Esophagus mucosa (tissue), 1 donor: ENCODE measurements at places on chromosomes 2 and 18. TPM values are rescaled to one million over a fixed set of nuclear protein-coding genes. Genes with fewer than 3 reads are reported as not detected.

GRCh38 chr18:4755848-4756247 is 300.7 kb upstream of the DLGAP1 start:
- no peak for ATAC-seq

Gene LRP2
- not detected for total RNA-seq

DNA sequence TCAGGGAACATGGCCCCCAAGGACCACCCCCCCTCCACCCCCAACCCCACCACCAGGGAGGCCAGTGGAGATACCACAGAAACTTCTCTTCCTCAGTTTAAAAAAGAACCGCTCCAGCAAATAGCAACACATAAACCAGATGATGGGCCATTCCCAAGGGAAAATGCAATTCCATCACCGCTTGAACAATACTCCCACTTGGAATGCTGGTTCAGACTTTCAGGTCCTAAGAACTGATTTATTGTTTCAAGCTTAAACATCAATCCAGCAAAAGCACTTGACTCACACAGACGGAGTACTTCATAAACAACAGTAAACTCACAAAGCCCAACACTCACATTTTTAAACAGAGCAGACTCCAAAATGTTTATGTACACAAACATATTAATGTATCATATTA is 6.9 kb downstream of the HDAC4 start:
- no peak for ATAC-seq

DNA sequence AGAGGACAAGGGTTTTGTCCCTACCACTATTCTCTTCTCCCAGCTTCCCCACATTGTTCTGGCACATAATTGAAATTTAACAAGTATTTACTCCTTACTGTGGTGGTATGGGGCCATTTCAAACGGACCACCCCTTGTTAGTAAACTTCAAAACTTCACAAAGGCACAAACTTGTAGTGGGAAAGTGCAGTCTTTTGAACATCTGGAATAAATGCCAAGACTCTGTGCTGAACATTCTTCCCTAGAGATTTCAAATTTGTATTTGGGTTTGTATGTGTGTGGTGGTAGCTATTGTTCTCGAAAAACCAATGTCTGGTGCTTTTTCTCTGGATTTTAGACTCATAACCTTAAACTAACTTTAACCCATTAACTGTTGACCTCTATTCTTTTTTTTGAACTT is 151.6 kb downstream of the NRP2 start:
- no peak for ATAC-seq

Gene NPHP1
- total RNA-seq: 0.84 TPM

DNA sequence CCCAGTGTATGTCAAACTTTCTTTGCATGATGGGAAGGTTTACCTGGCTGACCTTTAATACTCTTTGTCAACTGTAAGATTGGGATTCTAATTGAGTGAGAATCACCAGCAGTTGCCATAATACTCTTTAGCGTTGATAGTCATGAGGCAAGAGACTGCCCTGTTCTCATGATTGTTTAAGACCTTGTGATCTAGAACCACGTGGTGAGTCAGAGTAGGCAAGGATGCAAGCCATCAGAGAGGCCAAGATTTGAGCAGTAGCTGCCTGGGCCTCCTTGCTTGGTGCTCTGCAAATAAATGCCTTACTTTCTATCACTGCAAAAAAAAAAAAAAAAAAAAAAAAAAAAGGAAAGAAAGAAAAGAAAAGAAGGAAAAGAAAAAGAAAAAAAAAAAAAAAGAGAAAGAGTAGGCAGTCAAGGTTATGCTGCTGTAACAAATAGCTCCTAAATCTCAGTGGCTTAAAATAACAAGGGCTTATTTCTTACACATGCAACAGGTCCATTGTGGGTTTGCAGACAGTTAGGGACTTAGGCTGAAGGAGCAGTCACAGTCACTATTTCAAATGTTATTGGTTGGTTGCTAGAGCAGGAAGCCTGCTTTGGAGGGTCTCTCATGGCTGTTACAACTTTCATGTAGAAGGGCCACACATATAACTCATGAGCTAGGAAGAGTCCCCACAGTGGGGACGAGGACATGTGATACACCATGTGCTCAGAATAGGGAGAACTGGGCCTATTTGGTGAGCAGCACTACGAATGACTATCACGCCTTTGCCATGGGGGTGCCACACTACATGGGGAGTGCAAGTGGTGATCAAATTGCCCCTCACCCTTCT is 21.7 kb downstream of the IL1R2 start:
- ATAC-seq: no peak

GRCh38 chr2:62760555-62760954 is 55.0 kb downstream of the EHBP1 start:
- peak; percentile 48 for ATAC-seq

- ATAC-seq: no peak
Measured at GRCh38 chr2:234444242-234444730, 52.6 kb downstream of the ARL4C start.

- no peak for ATAC-seq
Measured at GRCh38 chr18:45662468-45662867, 47.2 kb downstream of the SLC14A2 start.

Gene TAF4B
- total RNA-seq: 3.3 TPM

Gene SPRED2
- 12.8 TPM for total RNA-seq

GRCh38 chr2:126224776-126225175 is 431.2 kb upstream of the GYPC start:
- ATAC-seq: no peak

DNA sequence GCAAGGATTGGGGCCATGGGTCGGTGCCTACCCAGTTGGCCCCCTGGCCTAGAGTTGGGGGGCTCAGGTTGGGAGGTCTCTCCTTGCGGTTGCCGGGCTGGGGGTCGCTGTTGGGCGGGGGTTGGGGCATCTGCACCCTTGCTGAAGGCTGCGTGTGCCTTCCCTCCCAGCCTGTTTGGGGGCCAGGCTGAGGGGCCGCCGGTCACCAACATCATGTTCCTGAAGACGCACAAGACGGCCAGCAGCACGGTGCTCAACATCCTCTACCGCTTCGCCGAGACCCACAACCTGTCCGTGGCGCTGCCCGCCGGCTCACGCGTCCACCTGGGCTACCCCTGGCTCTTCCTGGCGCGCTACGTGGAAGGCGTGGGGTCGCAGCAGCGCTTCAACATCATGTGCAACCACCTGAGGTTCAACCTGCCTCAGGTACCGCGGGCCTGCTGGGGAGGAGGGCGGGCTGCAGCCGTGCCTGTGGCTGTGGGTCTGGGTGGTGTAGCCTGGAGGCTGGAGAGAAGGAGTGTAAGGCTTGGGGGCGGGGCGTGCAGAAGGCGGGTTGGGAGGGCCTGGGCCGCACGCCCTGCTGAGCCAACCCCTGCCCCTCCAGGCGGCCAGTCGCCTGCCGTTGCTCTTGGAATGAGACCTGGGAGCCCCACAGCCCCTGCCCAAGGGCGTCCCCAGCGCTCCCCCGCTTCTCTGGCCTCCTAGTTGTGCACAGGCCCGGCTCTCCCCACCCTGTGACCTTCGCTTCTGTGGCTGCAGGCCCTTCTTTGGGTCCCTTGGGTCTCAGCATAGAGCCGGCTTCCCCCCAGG is 7.2 kb upstream of the NEU4 start:
- ATAC-seq: no peak

Gene LRRC30
- not detected for total RNA-seq

Gene ERCC3
- total RNA-seq: 19.0 TPM

GRCh38 chr2:52414561-52415295 is 1352.9 kb upstream of the CHAC2 start:
- no peak for ATAC-seq

Gene PCARE
- 0.08 TPM for total RNA-seq

GRCh38 chr2:196128749-196129148 is 42.6 kb downstream of the STK17B start:
- no peak for ATAC-seq

DNA sequence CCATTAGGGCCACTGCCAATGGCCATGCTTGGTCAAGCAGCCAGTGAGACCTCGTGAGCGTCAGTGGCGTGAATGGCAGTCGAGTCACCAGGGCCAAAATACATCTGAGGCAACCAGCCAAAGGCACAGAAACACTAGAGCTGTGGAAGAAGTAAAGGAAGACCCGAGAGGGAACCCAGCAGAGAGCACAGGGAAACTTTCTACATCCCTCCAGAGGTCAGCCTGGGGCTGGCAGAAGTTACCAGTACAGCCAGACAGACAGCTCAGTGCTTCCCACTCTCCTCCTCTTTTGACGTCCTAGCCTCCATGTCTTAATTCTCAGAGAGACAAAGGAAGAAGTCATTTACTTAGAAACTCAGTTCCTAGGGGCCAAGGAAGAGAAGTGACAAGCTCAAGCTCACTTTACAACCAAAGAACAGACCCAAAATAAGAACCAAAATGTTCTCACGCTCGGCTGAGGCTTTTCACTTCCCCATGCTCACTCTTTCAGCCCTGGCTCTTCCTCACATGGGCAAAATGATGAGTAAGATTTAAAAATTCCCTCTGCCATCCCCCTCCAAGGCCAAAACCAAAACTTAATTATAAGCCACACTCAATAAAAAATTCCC is 8.7 kb downstream of the CYRIA start:
- ATAC-seq: peak; percentile 28

Gene SLC9A4
- total RNA-seq: 0.08 TPM

- no peak for ATAC-seq
Measured at GRCh38 chr2:174878537-174879147, 114.4 kb upstream of the CHRNA1 start.

GRCh38 chr2:45259138-45259537 is 249.9 kb upstream of the SIX2 start:
- no peak for ATAC-seq
